ENCODE measurements at places on chromosomes 5 and 9. TPM values are rescaled to one million over a fixed set of nuclear protein-coding genes. Genes with fewer than 3 reads are reported as not detected.

DNA sequence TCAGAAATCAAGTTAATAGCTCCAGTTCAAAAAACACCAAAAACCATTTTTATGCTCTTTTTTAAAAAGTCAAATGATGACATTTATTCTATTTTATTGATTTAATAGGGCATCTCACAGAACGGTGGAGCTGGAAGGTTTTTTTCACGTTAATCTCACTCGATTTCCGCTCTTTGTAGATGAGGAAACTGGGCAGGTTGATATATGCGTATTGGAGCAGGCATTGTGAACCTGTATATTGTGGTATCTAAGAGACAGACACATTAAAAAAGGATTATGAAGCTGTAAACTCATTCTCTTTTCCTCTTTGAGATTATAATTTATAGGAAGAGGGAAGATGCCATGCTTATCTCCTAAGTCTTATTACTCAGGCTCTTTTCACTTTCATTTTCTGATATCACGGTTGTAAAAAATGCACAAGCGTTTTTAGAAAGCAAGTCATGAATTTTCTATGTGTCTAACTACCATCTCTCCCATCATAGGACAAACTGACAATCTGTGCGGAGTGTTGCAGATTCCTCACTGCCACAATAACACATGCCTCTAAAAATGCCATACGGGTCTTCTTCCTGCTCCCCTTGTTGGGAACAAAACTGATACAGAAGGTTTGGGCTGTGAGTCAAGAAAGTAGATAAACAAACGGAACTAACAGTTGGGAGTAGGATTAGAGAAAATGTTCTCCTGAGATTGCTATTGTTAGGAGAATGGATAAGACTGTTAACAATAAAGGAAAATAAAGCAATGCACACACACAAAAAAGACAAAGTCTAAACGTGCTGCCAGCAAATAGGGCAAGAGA is 1997.7 kb downstream of the MAT2B start:
- DNase-seq, result no peak

DNA sequence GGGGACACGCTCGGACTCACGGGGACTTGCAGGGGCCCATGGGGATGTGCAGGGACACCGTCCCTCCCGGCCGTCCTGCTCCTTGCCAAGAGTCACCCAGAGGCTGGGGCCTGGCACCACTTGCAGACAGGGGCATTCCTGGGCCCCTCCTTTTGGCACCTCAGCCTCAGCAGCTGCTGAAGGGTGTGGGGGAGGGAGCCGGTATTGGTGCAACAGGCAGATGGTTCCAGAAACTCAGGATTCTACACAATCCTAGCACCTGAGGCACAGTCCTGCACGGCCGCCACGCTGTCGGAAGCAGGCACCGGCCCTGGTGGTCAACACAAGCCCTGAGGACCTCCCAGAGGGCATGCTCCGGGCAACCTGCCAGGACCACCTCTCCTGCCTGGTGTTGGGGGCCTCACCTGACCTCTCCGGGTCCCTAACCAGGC is 19.3 kb upstream of the SLC12A7 start:
- no peak for DNase-seq

- no peak for DNase-seq
These were observed 245.5 kb downstream of the HSPA4 start for GRCh38 chr5:133297293-133297692.

NR6A1 gene
- 9.4 TPM for total RNA-seq

C5orf52 gene
- total RNA-seq, result not detected

All from hematopoietic multipotent progenitor cell (in vitro differentiated cells).